Foreskin keratinocyte (primary cell): ENCODE measurements at places on chromosomes 6 and 20. TPM values are rescaled to one million over a fixed set of nuclear protein-coding genes. Genes with fewer than 3 reads are reported as not detected.

- no peak for DNase-seq
These were observed 80.9 kb downstream of the DNAH8 start for GRCh38 chr6:38796006-38796405.

GRCh38 chr20:30486103-30486478, 771.4 kb upstream of the DEFB115 start:
- no peak for DNase-seq

DNA sequence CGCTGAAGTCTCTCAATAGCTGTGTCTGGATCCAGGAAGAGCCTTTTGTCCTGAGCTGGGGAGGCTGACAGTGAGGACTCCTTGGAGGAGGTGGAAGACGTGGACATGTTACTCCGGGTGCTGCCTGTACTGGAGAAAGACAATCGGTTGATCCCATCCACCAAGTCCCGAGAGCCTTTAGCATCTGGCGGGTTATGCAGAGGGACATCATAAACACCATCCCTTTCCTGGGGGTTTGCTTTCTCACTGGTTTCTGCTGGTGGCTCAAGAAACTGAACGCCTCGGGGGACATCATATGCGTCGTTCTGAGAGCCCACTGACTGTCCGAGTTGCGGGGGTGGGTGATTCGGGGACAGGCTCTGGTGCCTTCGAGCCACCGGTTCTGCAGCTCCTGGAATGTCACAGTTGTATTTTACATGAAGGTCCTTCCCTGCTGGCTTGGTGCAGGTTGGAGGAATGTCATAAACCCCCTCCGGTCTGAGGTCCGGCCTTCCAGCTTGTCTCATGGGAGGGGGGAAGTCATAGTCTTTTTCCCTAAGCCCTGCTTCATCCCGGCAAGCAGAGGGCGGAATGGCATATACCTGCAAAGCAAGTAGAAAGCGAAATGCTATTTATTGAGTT, 41.7 kb downstream of the NEDD9 start:
- no peak for DNase-seq

GRCh38 chr6:105561486-105561885, 158.6 kb upstream of the PREP start:
- DNase-seq: no peak

- DNase-seq: peak; percentile 95
These were observed 49.2 kb downstream of the EIF2S2 start for GRCh38 chr20:34062570-34063482.

DNA sequence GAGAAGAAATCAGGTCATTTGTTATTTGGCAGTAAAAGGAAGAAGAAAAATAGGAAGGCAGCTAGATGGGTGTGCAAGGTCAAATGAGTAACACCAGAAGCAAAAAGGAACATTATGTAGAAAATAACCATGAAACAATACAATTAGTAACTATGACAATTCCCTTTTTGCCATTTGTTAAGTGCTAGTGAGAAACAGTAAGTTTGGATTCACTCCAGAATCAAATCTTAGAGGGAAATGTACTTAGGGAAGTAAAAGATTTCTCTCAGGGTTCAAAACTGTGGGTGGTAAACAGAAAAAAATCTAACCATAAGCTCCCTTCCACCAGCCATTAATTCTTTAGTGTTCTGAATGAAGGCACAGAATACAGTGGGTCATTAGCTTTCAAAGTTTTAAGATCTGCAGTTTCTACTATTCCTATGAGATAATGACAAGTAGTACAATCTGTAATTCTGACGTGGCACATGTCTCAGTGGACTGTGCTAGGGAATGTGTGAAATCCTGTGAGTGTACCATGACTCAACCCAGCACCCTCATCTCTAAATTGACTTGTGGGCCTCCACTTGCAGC, 17.1 kb downstream of the REPS1 start:
- DNase-seq: peak; percentile 93

DNA sequence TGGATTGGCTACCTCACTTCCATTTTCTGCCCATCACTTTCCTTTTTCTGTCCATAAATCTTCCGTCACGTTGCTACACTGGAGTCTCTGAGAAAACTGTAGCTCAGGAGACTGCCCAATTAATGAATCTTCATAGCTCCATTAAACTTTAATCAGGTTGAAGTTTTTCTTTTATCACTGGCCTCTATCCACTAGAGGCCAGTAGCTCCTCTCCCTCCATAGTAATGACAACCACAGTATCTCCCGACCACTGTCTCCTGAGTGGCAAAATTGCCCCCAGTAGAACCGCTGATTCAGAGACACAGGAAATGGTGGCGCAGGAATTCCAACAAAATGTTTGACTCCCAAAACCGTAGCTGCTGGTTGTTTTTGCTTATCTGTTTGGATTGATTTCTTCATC, 18.4 kb upstream of the DOK5 start:
- DNase-seq: no peak

YIPF3 gene
- 69.2 and 83.9 TPM in 2 replicates for total RNA-seq
